Esophagus mucosa (tissue), 1 donor: ENCODE measurements at places on chromosomes 16 and 17.

- ATAC-seq = peak; percentile 7
Observed at GRCh38 chr17:16973760-16974540, 2.0 kb upstream of the TNFRSF13B start.

- peak; percentile 58 for ATAC-seq
Observed at GRCh38 chr17:33725675-33726271, 432.7 kb upstream of the ASIC2 start.

- peak; percentile 76 for ATAC-seq
Observed at GRCh38 chr17:39995438-39995837, 14.8 kb downstream of the PSMD3 start.

DNA sequence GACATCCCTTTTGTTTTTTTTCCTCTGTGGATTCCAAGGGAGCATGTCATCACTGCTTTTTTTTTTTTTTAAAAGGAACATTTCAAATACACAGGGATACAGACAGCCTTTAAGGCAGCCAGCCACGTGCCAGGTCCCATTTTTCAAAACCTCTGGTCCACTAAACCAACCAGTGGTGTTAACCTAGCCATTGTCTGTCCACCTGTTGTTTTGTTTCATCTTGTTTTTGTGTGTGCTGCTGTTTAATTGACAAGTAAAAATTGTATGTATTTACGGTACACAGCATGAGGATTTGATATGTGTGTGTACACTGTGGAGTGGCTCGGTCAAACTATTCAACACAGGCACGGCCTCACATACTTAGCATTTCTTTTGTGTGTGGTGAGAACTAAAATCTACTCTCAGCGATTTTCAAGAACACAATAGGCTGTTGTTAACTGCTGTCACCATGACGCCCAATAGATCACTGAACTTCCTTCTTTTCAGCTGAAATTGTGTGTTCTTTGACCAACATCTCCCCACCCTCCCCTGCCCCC is 19.2 kb downstream of the TMEM114 start:
- no peak for ATAC-seq

DNA sequence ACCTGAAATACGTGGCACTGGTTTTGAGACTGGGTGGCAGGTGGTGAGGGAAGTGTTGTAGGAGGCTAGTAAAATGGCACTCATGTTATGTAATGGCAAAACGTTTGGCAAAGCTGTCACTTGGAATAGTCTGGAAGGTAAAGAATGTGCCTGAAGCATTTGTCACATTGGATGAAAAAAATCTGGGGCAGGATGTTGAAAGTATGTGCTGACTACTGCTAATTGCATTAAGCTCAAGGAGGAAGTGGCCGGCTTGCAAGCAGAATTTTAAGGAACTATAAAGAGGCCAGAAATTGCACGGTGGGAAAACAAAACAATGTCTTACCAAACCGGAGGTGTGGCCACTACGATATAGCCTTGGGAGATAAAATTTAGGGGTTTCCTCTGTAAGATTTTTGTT is 26.6 kb upstream of the NLRP1 start:
- ATAC-seq = no peak

GRCh38 chr16:23539984-23540816 is 16.9 kb downstream of the EARS2 start:
- no peak for ATAC-seq

GRCh38 chr17:50781167-50781566 is 13.8 kb upstream of the ANKRD40CL start:
- ATAC-seq = no peak

DNA sequence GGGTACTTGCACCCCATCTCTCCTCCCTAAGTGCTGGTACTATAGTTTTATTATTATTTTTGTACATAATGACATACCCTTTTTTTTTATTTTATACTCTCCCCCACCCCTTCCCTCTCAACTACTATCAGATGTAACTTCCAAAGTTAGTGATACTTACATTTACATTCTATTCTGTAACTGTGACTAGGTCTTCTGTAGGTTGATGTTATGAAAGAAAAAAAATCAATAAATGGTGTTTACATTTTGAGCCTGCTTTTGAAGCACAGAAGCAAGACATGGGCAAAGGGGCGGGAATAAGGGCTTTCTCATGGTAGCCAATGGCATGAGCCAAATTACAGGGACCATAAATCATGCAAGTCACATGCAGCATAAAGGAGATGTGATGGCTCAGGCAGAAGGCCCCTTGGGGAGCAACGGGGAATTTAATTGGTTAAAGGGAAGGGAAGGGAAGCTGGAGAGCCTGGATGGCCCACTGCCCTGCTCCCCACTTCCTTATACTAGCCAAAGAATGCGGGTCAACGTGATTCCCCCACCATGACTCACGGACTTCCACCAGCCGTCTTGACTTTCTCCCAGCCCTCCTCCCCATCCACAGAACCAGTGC is 2.4 kb upstream of the ACSF2 start:
- peak; percentile 24 for ATAC-seq

DNA sequence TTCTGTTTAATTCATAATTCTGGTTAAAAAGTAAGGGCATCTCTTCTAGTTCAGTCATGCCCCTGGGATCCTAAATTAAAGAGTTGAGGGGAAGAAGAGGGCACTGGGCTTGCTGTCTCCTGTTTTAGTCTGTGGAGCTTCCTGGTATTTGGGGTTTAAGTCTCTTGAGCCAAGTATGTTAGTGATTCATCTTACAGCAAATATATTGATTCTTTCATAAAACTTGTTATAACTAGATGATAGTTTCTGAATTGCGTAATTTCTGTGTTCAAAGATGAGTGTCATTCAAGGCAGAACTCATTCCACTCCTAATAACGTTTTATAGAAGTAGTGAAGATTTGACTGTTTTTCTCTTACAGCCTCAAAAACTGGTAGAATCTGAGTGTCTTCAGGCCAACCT is 1.7 kb downstream of the TXNDC17 start:
- ATAC-seq = peak; percentile 15

- no peak for ATAC-seq
Observed at GRCh38 chr17:17793378-17794214, 43.2 kb downstream of the SREBF1 start.
